Foreskin keratinocyte (primary cell): ENCODE measurements at places on chromosomes 16 and 17.
A peak's percentile ranks its signal among the peaks of the same experiment; 100 is the strongest.

DNA sequence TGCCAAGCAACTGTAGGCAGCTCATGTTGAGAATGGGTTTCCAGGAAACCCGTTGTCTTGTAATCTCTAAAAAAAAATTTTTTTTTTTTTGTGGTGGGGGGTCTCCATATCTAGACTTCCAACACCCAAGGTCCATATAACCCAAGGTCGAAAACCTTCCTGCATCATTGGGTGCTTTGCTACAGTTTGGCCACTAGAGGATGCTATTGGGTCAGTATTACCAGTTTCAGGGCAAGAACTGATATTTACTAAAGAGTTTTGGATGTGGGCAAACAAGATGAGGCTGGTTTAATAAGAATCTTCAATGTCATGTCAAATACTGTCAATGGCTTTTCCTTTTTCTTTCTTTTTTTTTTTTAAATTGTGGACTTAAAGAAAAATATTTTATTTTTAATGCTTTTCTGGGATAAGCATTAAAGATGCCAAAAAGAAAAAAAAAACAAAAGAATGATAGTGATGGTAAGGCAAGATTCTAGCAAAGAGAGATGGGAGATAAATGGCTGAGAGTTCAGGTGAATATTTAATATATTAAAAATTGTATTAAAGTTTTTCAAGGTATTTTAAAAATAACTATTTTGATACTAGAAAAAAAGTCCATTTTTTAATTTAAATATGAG lies 62.2 kb downstream of the DHRS7C start:
- DNase-seq: peak; percentile 57

GRCh38 chr16:165539-166374 lies at the start of gene HBM:
HBM (plus strand) TSS chr16:165978; CDS start chr16:165998, 20 bp downstream.
- DNase-seq: no peak

- no peak for DNase-seq
Observed at GRCh38 chr16:78695391-78695790, 595.9 kb downstream of the WWOX start.

DNA sequence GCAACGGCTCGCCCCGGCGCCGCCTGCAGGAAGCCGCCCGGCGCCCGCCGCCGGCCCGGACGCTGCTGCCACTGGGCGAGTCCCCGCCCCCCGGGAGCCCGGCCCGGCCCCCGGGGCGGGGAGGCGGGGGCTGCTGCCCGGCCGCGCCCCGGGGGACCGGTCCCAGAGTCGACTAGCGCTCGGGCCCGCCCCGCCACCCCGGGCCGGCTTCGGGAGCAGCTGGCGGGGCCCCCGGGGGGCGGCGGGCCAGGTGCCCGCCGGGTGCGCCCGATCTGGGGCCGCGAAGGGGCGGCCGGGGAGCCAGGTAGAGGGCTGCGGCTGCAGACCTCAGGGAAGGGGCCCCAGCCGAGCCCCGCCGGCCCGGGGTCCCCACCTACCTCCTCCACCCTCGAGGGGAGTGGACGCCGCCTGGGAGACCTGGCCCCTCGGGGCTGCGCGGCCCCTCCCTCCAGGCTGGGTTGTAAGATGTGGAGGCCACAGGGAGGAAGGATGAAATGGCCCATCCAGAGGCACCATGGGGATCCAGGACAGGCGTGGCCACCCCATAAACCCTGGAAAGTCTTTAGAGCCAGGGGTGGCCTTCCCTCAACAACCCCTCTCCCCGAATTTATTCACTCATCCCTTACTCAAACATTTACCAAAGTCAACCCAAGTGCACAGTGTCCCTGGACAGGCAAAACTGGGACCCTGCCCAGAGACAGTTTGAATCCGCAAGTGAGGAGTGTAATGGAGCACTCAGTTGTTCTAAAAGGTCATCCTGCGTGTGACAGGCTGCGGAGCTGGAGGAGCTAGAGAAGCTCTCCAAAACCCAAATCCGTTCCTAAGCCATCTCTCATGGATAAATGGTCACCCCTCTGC lies at the start of gene CDYL2:
Gene CDYL2 (minus strand): TSS at position 73 of the 858 bp plus-strand sequence. CDS start 425 bp downstream, outside the sequence.
- DNase-seq: no peak

DNA sequence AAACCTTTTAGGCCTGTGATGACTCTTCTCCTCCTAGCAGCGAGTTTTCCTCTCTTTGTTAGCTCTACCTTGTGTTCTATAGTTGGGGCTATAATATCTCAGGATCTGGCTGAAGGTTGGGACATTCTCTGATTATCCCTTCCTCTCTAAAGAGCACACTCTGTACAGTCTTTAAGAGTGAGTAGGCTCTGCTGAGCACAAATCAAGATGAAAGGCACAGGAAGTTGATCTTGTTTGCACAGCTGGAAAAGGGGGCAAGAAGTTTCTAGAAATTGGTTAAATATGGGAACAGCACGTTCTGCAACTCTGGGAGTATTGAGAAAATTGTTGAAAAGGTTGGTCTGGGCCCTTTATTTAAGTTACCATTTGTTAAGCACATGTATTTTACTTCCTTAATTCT lies 240.9 kb downstream of the CDH11 start:
- DNase-seq: no peak

DNA sequence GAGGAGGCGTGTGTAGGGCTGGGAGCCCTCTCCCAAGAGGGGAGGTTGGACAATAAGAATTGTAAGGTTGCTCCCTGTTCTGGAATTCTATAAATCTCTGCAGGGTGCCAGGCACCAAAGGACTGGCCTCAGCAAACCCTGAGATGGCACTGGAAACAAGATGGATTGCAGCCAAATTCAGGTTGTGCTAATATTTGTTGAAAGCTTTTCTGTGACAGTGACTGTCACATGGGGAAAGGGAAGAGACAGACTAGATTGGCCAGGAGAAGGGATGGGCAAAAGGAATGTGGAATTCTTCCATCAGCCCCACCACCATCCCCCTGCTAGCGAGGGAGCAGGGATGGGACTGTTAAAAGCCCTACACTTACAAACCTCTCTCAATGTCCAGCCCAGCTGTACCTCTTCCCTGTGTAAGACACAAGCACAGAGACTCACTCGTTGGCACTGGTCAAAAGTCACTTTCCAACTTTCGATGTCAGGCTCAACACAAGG lies 62.4 kb downstream of the SOX9 start:
- DNase-seq: no peak
